ENCODE measurements at places on chromosomes 7 and 10.

- no peak for DNase-seq
These were observed 48.6 kb downstream of the NCAPG2 start for GRCh38 chr7:158655931-158656441.

- DNase-seq: peak; percentile 74
These were observed 270.3 kb downstream of the ELFN1 start for GRCh38 chr7:1940402-1940786.

DNA sequence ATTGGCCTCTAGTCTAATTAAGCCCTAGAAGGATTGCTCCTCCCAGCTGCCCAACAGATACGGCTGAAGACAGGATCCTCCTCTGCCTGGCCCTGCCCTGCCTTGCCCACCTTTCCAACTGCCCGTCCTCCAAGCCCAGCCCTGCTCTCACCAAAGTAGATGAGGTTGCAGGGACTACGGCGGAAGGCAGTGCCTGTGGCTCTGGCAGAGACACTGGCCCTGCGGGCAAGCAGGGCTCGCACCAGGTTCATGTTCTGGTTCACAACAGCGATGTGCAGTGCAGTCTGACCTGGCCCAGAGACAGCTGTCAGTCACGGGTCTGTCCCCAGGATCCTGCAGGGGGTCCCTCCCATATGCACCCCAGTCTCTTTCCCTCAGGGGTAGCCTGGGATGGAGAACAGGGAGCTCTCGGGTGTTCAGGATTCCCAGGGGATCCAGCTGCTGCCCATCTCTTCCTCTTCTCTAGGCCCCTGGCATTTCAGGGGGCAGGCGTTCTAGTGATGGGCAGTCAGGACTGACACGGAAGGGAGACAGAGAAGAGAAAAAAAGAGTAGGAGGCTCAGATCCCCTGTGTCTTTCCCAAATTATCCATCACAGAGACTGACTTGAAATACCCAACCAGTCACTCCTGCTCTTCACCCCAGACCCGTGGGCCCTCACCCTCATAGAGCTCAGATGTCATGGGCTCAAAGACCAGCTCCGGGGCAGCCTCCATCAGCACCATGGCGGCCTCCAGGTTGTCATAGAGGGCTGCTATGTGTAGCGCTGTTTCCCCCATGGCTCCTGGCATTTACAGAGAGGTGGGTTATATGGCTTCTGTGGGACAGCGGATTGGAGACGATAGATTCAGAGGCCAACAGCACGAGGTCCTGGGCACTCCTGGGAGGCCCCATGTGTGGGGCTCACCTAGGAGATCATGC lies 8.3 kb downstream of the TRPV6 start:
- DNase-seq: no peak

GRCh38 chr7:111958896-111959295 lies 247.3 kb downstream of the DOCK4 start:
- no peak for DNase-seq

GRCh38 chr7:23938937-23939552 lies 229.0 kb downstream of the STK31 start:
- peak; percentile 46 for DNase-seq

GRCh38 chr10:21130683-21131442 lies 233.8 kb upstream of the NEBL start:
- no peak for DNase-seq

DNA sequence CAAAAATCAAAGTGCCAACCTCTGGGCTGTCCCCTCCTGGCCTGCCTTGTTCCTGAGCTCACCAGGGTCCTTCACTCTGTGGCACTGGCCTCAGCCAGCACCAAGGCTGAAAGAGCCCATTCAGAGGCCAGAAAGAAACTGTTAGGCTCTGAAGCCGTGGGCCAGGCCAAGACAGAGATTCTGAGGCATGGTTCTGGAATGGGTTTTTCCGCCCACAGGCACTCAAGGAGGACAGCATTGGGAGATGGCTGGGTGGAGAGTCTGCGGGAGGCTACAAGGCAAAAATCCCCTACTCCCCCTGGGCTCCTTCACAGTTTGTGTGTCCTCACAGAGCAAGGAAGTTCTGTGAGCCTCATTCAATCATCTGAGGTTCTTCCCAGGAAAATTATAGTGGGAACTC lies 31.7 kb downstream of the GRIFIN start:
- peak; percentile 47 for DNase-seq

GRCh38 chr10:67471022-67471421 lies 225.0 kb downstream of the CTNNA3 start:
- no peak for DNase-seq

GRCh38 chr7:84248267-84248666 lies 53.7 kb upstream of the SEMA3A start:
- peak; percentile 69 for DNase-seq

- DNase-seq: no peak
These were observed 34.3 kb upstream of the CACNA2D1 start for GRCh38 chr7:82477733-82478515.

DNA sequence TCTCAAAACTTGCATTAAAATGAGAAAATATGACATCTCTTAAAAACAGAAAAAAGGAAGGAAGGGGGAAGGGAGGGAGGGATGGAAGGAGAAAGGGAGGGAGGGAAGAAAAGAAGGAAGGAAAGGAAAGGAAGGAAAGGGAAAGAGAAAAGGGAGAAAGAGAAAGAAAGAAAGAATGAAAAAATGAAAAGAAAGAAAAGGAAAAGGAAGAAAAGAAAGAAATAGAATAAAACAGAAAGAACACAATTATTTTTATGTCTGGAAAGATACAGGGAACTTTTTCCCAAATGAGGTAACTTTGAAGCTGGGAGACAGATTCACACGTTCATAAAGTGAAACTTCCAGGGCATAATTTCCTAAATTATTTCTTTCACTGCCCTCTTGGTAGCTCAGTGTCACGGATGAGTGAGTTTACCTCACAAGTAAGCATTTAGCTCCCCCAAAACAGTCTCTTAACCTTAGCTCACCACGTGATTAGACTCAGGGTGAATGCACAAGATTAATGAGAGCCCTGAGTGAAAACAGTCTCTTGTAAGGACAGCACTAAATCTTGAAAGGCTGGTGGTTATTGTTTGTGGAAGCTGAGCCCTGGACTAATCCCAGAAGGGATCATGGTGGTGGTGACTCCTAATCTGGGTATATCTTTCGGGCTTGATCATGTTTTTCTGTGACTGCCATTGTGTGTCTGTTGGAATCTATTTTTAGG lies 74.1 kb upstream of the HDAC9 start:
- peak; percentile 45 for DNase-seq

DNA sequence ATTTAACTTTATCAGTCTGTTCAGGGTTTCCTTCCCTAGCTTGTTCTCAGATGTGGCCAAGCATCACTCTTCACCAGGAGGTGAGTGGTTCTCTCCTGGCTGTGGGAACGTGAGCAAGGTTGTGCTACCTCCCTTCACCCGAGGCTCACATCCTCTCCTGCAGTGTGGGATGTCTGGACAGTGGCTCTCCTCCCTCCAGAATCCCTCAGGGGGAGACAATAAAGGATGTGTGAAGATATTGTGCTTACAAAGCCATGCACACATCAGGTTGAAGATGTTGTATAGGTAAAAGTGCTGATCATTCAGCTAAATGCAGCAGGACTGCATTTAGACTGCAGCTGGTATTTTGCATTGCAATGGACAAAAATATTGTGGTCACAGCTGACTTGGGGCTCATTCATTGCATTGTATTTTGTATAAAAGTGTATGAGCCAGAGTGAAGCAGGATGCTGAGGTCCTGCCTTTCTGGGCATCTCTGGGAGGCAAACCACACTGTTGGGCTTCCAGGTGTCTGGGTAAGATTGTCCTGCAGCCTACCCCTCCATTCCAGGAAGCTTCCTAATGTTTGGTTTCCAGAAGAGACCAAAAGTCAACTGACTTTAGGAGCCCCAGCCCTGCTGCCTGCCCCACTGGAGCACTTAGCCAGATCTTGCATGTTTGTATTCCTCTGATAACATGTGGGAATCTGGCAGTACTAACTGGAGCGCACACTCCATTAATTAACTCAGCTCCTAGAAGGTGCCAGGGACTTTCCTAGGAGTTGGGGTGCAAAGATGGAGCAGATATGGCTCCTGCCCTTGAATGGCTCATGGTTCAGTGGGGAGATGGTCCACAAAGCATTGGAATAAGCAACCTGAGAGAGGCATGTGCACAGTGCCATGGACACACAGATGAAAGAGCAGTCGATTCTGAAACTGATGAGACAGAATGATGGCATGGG lies 292.5 kb upstream of the ZNF32 start:
- no peak for DNase-seq

DNA sequence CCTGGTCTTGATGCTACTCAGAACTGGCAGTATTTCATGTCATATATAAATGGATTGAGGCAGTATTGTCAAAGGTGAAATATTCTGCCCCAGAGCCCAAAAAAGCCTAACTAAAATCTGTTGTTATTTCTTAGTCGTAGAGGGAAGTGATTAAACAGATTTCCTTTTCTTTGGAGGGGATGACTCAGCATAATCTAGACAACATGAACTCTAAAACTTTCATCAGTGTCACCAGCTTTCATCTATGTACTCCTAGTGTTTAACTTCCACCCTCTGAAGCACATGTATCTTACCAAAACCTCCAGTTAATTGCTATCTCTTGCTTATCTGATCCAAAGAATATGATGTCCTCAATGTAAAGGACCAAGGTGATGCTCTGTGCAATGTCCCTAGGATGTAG lies 97.1 kb upstream of the ARID5B start:
- peak; percentile 49 for DNase-seq

- DNase-seq: peak; percentile 77
These were observed 88.9 kb upstream of the ODAD2 start for GRCh38 chr10:28087661-28088351.

GRCh38 chr7:33425395-33425794 lies 296.0 kb downstream of the BBS9 start:
- no peak for DNase-seq

GRCh38 chr7:19206721-19207120 lies 61.5 kb upstream of the FERD3L start:
- no peak for DNase-seq

DNA sequence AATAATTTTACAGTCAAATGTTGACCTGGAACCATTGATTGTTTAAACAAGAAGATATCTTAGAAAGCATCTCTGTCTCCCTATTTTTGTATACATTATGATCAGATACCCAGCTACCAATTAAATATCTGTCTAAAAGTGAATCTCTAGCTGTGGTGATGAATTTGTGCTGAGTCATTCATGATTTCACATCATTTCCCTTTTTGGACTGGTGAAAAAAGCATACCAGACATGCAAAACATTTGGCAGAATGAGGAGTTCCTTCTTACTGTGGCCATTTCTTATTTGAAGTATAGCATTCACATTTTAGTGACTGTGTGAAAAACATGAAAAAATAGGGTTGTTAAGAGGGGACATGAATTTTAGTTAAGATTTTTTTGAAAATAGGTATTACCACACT lies 98.0 kb upstream of the GATA3 start:
- DNase-seq: peak; percentile 77

- peak; percentile 58 for DNase-seq
These were observed 670 bp downstream of the TPK1 start for GRCh38 chr7:144835155-144835611.

DNA sequence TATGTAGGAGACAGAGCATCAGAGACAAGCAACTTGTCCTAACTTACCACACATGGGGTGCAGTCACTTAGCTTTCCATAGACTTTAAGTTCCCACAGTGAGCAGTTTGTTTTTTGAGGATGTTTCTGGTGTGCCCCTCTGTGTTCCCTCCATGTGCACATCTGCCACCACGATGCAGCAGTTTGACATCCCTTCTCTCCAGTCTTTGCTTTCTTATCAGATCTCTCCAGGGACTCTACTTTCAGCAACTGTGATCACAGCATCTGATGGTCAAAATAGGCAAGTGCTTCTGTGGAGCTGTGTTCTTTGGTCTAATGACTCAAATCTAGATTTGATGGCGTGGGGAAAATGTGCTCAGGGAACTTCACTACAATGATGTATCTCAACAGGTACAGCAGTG lies 96.5 kb upstream of the NAMPT start:
- DNase-seq: no peak

DNA sequence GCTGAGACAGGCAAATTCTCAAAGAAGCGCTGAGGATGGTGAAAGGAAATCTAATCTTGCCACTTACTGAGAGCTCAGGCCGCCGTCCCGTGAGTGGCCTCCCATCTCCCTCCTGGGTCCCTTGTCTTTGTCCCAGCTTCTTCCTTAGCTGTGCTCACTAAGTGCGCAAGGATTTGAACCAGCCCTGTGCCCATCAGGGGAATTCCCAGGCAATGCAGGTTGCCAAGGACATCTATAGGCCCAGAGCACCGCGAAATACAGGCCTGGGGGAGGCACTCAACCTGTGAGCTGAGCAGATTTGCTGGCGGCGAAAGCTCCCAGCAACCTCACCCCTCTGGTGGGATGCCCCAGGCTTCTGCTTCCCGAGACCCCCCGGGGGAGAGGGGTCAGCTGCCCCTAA lies 64.8 kb downstream of the OAT start:
- no peak for DNase-seq

GRCh38 chr10:112533916-112534315 lies 86.9 kb downstream of the VTI1A start:
- DNase-seq: no peak

DNA sequence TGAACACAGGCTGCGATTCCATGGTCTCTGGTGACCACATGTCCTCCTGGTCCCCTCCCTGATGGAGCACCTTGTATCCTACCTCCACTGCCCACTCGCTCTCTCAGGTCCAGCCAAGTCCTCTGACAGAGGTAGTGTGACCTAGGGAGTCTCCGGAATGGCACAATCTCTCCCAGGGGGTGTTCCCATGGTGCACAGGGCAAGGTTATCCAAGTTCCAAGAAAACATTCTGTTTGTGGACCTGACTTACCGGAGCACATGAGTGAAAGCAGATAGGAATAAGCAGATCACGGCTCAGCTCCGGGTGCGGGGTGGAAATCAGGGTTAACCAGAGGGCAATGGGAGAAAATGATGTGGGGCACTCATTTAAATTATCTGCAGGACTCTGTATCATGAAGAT lies 45.8 kb upstream of the INSIG1 start:
- no peak for DNase-seq

- DNase-seq: no peak
These were observed 102.0 kb downstream of the FAM53B start for GRCh38 chr10:124642088-124642710.

DNA sequence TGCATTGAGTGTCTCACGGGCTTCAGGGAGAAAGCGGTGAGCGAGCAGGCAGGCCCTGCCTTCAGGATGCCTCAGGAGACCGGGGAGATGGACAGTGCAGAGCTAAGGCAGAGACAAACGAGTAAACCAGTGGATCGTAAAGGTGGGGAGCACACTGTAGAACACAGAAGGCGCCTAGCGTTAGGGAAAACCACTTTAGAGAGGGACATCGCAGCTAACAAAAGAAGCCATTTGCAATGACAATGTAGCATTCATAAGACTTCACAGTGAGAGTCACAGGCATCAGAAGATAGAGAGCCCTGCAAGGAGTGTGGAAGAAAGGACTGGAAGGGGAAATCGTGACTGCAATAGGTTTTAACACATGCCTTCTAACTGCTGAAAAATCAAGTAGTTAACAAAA lies 54.9 kb upstream of the TMEM273 start:
- DNase-seq: no peak

Data from fibroblast of villous mesenchyme (primary cell).